ENCODE measurements at places on chromosomes 2 and 18.
A peak's percentile ranks its signal among the peaks of the same experiment; 100 is the strongest.

DNA sequence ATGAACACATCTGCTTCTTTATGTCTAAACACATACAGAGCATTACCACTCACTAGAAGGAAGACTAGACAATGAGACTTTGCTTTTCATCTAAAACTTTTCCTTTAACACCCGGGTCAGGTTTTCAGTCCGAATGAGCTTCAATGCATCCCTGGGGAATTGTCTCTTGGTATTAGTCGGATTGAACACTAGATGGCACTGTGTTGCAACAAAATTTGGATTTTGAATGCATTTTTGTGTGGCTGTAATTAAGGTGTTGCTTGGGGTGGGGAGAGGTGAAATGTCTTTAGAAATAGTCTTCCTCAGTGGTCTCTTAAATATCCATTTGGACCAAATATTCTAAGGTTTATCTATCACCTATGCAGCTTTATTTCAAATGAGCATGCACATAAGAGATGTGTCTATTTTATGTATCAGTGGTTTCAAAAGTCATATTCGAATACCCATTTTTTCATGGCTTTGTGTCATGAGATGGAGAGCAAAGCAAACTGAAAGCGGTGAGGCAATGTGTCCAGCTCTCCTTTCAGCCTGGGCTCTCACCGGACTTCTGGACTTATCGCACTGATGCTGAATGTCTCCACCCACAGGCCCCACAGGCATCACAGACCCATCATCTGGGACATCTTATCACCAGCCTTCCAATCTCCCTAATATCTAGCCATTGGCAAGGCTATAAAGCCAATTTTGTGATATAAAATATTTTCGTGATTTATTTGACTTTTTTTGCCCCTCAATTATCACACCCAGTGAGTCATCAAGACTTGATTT is 510.3 kb downstream of the RNF144A start:
- no peak for DNase-seq

- DNase-seq: no peak
Measured at GRCh38 chr2:134739236-134739878, 20.6 kb upstream of the TMEM163 start.

- no peak for DNase-seq
Measured at GRCh38 chr2:198232281-198232680, 427.9 kb downstream of the PLCL1 start.

- no peak for DNase-seq
Measured at GRCh38 chr2:127625572-127625951, 20.4 kb upstream of the GPR17 start.

DNA sequence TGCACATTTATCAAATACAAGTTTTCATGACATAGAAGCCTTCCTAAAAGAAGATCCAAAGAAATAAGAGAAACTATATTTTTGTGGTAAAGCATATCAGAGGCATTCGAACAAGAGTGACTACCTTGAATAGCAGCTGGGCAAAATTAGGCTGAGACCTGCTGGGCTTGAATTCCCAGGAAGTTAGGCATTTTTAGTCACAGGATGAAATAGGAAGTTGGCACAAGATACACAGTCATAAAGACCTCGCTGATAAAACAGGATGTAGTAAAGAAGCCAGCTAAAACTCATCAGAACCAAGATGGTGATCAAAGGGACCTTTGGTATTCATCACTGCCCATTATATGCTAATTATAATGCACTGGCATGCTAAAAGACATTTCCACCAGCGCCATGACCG is 1302.3 kb upstream of the NRXN1 start:
- DNase-seq: no peak

GRCh38 chr18:24460388-24460787 is at the start of gene HRH4:
Gene HRH4, plus strand, starts transcription at chr18:24460637. Its CDS starts 92 bp downstream, at chr18:24460729.
- DNase-seq: no peak

- no peak for DNase-seq
Measured at GRCh38 chr2:3759331-3759730, 56.0 kb downstream of the DCDC2C start.

- DNase-seq: no peak
Measured at GRCh38 chr2:28427741-28428415, 35.2 kb downstream of the FOSL2 start.

GRCh38 chr18:62128157-62128556 is 58.7 kb downstream of the PIGN start:
- no peak for DNase-seq

- no peak for DNase-seq
Measured at GRCh38 chr2:223501641-223502040, 100.5 kb downstream of the SCG2 start.

DNA sequence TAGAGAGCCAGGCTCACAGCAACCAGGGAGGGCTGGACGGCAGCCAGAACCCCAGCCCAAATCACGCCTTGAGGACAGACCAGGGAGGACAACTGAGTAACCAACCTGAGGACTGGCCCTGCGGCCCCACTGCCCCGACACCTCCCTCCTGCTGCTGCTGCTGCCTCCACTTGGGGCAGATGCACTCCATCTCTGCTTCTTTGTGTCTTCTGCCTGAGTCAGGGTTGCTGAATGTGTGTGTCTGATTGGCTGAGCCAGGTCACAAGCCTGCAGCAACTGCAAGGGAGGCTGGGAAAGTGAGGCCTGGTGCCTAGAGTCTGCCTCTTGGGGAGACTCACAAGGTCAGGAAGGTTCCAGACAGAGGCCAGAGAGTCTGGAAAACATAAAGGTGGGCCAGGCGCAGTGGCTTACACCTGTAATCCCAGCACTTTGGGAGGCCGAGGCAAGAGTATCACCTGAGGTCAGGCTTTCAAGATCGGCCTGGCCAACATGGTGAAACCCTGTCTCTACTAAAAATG is 83.4 kb downstream of the ZFP36L2 start:
- no peak for DNase-seq

GRCh38 chr2:10863837-10864236 is 47.9 kb upstream of the KCNF1 start:
- DNase-seq: peak; percentile 44

DNA sequence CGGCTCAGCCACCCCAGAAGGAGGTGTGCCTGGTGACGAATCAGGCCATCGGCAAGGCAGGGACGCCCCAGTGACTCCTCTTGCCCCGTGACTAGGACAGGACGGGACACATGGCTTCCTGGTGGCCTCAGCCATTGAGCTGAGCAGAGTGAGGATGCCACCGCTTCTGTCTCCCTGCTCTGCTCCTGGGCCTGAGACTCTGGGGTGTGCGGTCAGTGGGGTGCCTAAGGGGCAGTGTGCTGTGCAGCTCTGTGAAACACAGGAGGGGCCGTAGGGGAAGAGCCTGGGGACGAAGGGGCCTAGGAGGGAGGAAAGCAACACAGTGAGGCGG is 24.3 kb downstream of the IGFBP5 start:
- no peak for DNase-seq

DNA sequence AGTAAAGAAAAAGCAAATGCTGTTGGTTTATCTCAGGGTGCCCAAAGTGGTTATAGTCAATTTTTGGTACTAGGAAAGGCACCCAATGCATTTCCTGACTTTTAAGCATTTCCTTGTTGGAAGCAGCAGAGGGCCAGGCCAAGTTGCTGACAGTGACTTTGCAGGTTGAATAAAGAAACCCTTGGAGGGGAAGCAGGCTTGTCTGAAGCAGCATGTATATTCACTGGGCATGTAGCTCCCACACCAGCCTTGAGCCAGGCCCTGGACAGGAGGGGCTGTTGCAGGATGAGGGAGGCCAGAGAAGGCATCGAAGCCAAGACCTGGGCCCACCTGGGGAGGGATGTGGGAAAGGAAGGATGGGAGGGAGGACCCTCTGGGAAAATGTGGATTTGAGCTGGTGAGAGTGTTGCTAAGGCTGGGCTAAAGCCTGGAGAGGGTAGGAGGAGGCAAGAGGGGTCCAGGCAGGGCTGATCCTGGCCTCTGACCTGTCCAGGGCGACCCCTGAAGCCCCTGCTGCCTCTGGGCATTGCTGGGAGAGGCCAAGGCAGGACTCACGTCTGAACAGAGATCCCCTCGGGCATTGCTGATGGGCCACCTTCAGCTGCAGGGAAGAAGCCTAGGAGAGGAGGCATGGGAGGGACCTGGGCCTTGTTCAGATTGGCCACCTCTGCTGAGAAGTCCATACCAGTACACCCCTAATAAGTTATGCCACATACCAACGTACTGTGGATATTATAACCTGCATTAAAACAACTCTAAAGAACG is 79.6 kb downstream of the STPG4 start:
- no peak for DNase-seq

DNA sequence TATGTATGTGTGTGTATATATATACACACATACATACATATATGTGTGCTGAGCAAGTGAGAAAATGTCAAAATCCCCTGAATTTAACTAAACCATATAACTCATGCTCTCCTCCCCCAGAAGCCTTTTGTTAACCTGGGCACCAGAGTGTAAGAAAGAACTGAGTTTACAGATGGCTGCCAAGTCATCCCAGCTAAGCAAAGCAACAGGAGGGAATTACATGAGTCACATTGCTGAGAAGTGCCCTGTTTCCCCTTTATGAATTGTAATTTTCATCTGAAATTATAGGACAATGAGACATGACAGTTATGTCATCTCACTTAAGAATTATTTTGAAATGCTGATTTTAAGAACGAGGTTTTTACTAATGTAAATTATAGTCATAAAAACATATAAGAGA is 29.9 kb downstream of the SCN7A start:
- DNase-seq: no peak

GRCh38 chr2:235278771-235279355 is 215.0 kb upstream of the AGAP1 start:
- no peak for DNase-seq

GRCh38 chr2:218259099-218259961 is 1.5 kb upstream of the GPBAR1 start:
- DNase-seq: no peak

DNA sequence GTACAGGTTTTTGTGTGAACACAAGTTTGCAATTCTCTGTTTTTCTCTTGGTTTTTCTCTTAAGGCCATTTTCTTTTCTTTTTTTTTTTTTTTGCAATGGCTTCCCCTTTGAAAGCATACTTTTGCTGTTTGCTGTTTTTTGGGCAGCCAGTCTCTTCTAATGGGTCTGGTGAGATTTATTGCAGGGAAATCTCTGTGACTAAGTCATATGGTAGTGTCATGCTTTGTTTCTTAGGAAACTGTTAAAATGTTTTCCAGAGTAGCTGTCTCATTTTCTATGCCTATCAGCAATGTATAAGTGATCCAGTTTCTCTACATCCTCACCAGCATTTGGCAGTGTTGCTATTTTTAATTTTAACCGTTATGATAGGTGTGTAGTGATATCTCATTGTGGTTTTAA is 27.9 kb upstream of the CDCA7 start:
- no peak for DNase-seq

- no peak for DNase-seq
Measured at GRCh38 chr2:237327175-237327950, 86.6 kb downstream of the COL6A3 start.

GRCh38 chr2:212814941-212815340 is 276.3 kb upstream of the ERBB4 start:
- DNase-seq: no peak

DNA sequence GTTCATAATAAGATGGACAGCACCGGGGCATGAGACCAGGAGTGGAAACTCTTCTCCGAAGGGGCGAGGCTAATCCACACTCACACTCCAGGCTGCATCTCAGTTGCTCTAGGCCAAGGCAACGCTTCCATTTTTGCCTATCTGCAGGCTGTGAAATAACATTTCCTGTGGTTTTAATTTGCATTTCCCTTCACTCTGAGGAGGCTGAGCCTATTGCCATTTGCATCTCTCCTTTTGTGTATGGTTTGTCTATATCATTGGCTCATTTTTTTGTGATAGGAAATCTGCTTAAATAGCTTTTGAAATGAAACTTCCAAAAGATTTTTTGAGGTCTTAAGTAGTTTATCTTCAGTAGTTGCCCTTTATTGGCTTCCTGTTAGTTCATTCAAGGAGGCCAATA is 57.6 kb downstream of the TPGS2 start:
- DNase-seq: no peak

DNA sequence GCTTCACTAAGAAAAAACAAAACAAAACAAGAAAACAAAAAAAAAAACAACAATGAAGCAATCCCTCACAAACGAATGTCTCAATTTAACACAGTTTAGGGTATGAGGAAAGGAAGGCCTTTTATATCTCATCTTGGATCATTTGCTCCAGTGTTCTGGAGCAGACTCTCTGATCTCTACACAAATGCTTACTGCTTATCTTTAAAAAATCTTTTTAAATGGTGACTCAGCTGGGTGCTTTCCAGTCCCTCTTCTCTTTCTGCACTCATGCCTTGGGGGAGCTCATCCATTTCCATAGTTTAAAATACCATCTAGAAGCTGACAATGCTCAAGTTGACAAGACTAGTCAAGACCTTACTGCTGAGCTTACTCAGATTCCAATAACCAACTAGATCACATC is 56.2 kb downstream of the ETAA1 start:
- no peak for DNase-seq

- no peak for DNase-seq
Measured at GRCh38 chr2:236675526-236675925, 105.9 kb downstream of the ACKR3 start.

DNA sequence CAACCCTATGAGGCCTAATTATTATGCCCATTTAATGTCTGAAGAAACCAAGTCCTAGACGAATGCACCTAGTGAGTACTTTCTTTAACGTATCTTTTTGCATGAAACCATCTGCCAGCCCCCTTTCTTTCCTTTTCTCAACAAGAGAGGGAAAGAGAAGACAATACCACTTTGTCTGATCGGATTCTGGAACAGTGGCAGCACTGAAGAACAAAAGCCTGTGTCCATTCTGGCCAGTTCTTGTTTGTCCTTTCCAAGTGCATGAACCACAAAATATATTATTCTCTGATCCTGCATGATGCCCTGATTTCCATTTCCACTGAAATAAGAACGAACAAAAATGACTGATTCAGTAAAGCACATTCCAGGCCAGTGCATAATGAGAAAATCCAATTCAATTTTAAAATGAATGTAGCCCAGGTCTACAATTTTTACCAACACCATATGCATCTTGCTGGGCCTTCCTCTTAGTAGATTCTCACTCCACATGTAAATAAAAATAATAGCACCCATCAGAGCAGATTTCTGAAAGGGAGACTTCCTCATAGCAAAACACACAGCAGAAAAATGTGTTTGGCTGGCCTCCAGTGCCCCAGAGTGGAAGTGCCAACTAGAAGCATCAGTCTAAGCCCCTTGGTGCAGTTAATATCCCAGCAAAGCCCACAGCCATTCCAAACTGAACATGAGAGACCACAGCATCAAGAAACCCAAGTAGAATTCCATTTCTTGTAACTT is 422.6 kb upstream of the ID2 start:
- no peak for DNase-seq

DNA sequence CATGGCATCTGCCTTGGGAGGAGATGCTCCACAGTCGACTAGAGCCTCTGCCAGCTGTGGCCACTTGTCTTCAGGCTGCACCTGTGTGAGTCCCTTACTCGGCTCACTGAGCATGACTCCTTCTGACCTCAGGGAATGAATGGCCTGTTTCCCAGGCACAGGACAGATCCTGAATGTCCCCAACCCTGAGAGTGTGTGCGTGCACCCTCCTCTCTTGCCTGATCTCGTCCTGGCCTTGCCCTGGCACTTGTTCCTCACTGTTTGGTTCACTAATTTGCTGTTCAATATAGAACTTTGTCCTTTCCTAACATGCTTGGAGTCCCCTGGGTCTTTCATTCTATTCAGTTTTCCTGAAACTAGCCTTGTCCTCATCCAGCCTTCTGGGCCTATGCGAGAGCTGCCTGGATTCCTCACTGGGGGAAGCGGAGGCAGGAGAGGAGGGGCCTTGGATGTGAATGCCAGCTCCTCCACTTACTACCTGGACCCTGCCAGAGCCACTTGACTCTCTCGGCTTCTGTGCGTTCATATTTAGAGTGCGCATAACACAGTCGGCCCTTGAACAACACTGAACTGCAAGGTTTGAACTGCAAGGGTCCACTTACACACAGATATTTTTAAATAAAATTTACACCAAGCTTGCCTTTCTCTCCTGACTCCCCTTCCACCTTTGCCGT is 184.8 kb downstream of the ACKR3 start:
- DNase-seq: no peak

GRCh38 chr18:58682429-58683069 is 11.3 kb downstream of the MALT1 start:
- no peak for DNase-seq
